Adrenal gland (tissue), 19 donors: ENCODE measurements at places on chromosomes 4 and X.

GRCh38 chr4:145153181-145153903 lies 27.0 kb downstream of the OTUD4 start:
- no peak overlapping the region for H3K4me3 ChIP-seq
- H3K27me3 ChIP-seq = no peaks in the 10 kb centered on the region
- DNase-seq = peak; percentile 12
- H3K4me1 ChIP-seq = peaks cover 11% of the 10 kb centered on the region

- peaks cover 40% of the 10 kb centered on the region for H3K4me1 ChIP-seq
- H3K4me3 ChIP-seq = no peak overlapping the region
- peak overlapping the region; percentile 72 for H3K27ac ChIP-seq
- no peak for DNase-seq
Measured at GRCh38 chr4:87497578-87497977, 31.6 kb downstream of the SPARCL1 start.

GRCh38 chr4:71932941-71933340 lies 98.9 kb upstream of the NPFFR2 start:
- H3K27ac ChIP-seq = no peak overlapping the region
- no peak overlapping the region for H3K4me3 ChIP-seq
- H3K27me3 ChIP-seq = no peaks in the 10 kb centered on the region

GRCh38 chr4:139715746-139716391 lies 50.2 kb downstream of the MGST2 start:
- no peaks in the 10 kb centered on the region for H3K27me3 ChIP-seq
- peaks cover 31% of the 10 kb centered on the region for H3K4me1 ChIP-seq
- H3K27ac ChIP-seq = no peak overlapping the region
- H3K36me3 ChIP-seq = peaks cover 18% of the 10 kb centered on the region
- no peak for DNase-seq
- H3K4me3 ChIP-seq = no peak overlapping the region

- DNase-seq = no peak
- peak overlapping the region; percentile 92 for H3K27ac ChIP-seq
- H3K36me3 ChIP-seq = no peaks in the 10 kb centered on the region
- peaks cover 9% of the 10 kb centered on the region for H3K27me3 ChIP-seq
- peak overlapping the region; percentile 67 for H3K4me3 ChIP-seq
Measured at GRCh38 chrX:40581336-40581920, 658 bp downstream of the ATP6AP2 start.

GRCh38 chr4:121041307-121042090 lies 30.8 kb downstream of the NDNF start:
- no peaks in the 10 kb centered on the region for H3K36me3 ChIP-seq
- no peak for DNase-seq
- H3K4me3 ChIP-seq = no peak overlapping the region
- H3K4me1 ChIP-seq = no peaks in the 10 kb centered on the region
- H3K27ac ChIP-seq = no peak overlapping the region
- H3K27me3 ChIP-seq = no peaks in the 10 kb centered on the region

DNA sequence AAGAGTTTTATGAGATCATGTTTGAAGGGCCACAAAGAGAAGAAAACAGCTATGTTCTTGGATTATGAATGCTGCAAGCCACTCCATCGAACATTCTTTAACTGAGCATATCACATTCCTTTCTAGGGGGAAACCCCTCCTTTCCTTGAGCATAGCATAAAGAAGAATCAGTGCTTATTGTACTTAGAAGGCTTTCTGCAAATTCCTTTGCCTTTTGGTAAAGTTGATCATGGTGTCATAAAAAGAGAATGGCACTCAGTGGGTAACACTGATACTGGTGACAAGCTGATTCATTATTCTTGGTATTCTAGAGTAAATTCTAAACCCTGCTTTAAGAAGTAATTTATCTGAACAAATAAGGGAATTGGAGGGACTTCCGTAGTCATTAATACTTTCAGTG lies 88.5 kb upstream of the GPR34 start:
- no peak overlapping the region for H3K4me3 ChIP-seq
- H3K36me3 ChIP-seq = no peaks in the 10 kb centered on the region
- DNase-seq = no peak
- peaks cover 5% of the 10 kb centered on the region for H3K4me1 ChIP-seq

DNA sequence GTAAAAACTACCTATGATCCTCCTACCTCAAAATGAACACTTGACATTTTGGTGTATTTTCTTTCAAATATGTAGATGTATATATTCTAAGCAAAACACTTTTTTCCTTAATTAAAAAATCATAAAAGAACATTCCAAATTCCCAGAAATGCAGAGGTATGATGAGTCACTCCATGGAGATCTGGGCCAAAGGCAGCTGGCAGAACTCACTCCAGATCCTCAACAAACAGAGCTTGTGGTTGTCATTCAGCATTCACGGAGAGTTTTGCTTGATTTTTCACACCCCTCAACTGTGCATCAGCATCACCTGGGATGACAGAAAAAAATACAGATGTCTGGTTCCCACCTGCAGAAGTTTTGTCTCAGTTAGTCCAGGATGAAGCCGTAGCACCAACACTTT lies 144.6 kb downstream of the KIT start:
- no peak overlapping the region for H3K27ac ChIP-seq
- DNase-seq = no peak
- no peak overlapping the region for H3K4me3 ChIP-seq
- no peaks in the 10 kb centered on the region for H3K27me3 ChIP-seq
- H3K4me1 ChIP-seq = no peaks in the 10 kb centered on the region
- no peaks in the 10 kb centered on the region for H3K36me3 ChIP-seq
